ENCODE measurements at places on chromosomes 3 and 15. TPM values are rescaled to one million over a fixed set of nuclear protein-coding genes. Genes with fewer than 3 reads are reported as not detected.

NOX5 gene
- not detected for total RNA-seq

FGF12 gene
- total RNA-seq, result 0.13 TPM

SIDT1 gene
- total RNA-seq, result 1.3 TPM

CADPS gene
- total RNA-seq, result 1.3 TPM

VEPH1 gene
- total RNA-seq, result 1.3 TPM

Data from bronchial epithelial cell (primary cell).